ENCODE measurements at places on chromosomes 16 and 17.

- no peak for DNase-seq
Measured at GRCh38 chr16:47940466-47940865, 215.3 kb downstream of the ABCC12 start.

GRCh38 chr16:81458827-81459598 lies 14.4 kb downstream of the CMIP start:
- no peak for DNase-seq

GRCh38 chr17:410543-411401 lies 58.2 kb upstream of the RPH3AL start:
- DNase-seq: no peak

DNA sequence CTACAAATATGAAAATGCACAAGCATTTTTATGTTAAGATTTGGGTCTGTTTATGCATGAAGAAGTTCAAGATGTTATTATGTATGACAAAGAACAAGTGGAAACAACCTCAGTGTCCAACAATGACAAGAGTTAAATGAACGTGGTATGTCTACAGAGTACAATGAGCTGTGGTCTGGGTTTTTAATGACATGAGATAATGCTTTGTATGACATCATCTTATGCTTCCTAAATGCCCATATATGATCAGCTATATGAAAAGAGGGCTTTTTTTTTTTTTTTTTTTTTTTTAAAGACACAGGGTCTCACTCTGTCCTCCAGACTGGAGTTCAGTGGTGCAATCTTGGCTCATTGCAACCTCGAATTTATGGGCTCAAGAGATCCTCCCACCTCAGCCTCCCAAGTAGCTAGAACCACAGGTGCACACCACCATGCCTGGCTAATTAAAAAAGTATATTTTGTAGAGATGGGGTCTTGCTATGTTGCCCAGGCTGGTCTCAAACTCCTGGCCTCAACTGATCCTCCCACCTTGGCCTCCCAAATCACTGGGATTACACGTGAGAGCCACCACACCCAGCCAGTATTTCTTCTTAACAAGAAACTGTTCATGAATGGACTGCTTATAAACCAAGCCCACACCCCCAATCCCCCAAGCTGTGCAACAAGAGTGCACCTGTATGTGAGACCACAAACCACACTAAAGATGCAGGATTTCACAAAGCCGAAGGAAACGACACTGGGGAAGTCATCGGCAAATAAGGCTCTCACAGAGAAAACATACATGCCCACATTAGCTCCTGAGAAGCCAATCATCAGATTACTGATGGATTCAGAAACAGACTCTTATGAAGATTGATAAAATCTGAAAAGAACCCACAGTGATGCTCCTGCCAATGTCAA lies 114.5 kb downstream of the CPPED1 start:
- no peak for DNase-seq

DNA sequence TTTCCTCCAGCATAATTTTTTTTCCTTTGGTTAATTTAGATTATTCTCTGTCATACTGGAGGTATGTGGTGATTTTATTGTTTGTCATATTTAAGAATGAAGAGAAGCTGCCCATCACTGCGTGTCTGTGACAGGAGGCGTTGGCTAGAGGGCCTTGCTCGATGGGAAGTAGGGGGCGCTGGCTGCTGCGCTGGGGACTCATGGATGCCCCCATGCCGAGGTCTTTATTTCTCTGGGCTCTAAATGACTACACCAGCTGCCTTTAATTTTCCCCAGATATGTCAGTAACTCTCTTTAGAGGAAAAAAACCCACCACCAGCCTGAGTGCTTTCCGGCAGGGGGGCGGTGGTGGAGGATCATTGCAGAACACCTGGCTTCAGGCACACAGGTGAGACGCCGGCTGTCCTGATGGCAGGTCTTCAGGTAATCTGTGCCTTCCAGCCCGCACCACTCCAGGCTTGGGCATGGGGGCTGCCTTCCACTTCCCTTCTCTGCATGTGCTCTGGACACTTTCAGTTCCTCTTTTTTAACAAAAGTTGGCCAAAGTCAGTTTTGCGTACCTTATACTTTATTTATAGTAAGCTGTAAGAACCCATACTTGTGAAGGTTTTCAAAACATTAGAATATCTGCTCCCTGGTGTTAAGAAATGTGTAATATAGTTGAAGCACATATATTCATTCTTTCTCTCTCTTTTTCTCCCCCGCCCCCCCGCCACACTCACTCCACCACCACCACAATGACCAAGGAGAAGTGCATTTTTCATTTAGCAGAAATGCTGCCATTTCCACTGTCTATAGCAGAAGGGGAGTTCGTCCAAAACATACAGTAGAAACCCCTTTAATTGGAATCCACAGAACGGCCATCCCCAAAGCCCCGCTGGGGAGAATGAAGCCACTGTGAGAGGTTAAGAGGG lies 192.7 kb downstream of the RPTOR start:
- DNase-seq: no peak

DNA sequence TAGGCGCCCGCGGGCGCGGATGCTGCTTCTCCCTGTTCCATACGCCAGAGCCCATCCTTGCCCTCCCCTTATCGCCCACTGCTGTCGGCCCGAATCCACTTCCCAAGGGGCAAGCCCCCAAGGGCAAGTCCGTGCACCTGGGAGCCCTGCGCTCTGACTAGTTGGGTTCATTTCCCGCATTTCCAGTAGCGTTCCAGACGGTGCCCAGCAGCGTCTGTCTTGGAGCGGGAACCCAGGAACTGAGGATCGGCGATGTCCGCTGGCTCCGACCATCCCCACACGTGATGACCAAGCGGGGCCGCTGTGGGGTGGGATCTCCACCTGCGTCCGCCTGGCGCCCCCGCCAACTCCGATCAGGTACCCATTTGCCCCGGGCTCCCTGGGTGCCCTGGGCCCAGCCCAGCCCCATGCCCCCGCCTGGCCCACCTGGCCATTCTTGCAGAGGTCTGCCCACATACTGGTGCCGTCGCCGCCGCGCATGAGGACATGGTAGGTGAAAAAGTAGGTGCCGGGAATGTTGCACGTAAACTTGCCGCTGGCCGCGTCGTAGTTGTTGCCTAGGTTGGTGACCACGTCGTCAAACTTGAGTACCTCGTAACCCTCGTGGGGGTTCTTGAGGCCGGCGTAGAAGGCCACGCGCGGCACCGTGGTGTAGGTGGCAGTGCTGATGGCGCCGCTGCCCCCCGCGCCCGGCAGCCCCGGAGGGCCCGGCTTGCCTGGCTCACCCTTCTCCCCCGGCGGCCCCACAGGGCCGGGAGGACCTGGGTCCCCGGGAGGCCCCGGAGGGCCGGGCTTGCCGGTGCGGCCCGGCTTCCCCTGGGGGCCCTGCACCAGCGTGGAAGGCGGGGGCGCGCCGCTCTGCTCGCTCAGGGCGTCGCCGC lies 837 bp downstream of the C1QL1 start:
- DNase-seq: no peak

- DNase-seq: no peak
Measured at GRCh38 chr17:10063730-10064241, 134.6 kb downstream of the GAS7 start.

DNA sequence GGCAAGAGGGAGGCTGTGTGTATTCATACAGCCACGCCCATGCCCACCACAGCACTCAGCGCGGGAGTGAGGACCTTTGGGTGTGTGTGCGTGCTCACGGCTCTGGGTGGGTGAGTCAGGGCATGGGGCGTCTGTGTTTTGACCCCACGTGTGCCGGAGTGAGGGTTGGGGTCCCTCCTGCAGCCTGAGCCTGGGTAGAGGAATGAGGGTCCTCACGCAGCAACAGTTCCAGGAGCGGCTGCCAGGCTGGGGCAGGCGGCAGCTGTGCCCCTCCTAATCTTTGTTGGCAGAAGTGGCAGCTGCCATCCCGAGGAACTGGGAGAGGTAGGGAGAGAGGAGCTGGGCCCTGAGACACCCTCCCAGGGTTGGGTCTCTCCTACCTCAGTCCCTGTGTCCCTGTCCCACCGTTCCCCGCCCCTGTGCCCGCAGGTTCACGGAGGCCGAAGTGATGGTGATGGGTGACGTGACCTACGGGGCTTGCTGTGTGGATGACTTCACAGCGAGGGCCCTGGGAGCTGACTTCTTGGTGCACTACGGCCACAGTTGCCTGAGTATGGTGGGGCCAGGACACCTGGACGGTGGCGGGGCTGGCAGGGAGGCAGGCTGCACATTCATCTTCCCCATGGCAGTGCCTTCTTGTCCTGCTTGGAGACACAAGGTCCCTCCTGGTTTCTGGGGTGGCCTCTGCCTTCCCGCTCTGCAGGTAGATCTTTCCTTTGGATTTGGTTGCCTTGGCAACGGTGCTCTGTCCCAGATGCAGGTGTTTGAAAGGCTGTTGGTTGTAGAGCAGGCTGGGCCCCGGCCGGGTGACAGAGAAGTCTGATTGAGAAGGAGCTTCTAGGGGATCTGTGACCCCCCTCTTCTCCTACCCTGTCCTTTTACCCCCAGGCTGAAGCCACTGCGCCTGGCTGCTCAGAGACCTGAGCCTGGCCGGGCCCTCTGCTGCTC lies 5.9 kb downstream of the DPH1 start:
- DNase-seq: no peak

DNA sequence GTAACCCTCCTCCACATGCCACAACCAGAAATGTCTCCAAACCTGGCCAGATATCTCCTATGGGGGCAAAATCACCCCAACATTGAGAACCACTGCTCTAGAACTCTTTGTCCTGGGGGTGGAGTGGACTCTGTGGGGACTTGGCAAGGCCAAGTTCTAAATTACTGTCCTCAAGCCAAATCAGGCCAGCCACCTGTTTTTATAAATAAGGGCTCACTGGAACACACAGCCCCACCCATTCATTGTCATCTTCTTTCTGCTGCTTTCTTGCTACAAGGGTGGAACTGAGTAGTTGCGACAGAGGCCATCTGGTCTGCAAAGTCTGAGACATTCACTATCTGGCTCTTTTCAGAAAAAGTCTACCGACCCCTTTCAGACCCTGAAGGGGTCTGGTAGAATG lies 26.8 kb upstream of the TMEM220 start:
- DNase-seq: no peak
